ENCODE measurements at places on chromosomes 12 and 14. TPM values are rescaled to one million over a fixed set of nuclear protein-coding genes. Genes with fewer than 3 reads are reported as not detected.
A peak's percentile ranks its signal among the peaks of the same experiment; 100 is the strongest.

- DNase-seq = no peak
These were observed 51.0 kb downstream of the FGD4 start for GRCh38 chr12:32450363-32450762.

GRCh38 chr12:21500786-21501257 lies 613 bp downstream of the RECQL start:
- DNase-seq = no peak

DNA sequence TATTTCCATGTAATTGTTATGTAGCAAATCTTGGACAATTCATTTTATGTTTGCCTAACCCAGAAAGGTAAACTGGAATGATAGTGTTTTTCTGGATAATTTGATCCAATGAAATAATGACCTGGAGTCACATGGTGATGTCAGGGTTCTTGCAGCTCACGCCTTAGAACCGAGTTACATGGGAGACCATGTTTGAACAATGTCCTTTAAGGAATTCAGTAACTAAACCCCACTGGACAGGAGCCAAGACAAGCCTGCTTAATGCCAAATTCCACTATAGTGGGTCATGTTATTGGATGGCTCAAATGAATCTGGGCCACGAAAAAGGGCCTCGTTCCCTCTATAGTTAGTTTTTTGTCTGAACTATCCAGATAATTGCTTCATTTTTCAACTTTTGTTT lies 255.8 kb upstream of the HMGA2 start:
- DNase-seq = peak; percentile 19

GRCh38 chr14:53186532-53186931 lies 33.4 kb upstream of the DDHD1 start:
- no peak for DNase-seq

- no peak for DNase-seq
These were observed 101.0 kb downstream of the RTN1 start for GRCh38 chr14:59769586-59769985.

DNA sequence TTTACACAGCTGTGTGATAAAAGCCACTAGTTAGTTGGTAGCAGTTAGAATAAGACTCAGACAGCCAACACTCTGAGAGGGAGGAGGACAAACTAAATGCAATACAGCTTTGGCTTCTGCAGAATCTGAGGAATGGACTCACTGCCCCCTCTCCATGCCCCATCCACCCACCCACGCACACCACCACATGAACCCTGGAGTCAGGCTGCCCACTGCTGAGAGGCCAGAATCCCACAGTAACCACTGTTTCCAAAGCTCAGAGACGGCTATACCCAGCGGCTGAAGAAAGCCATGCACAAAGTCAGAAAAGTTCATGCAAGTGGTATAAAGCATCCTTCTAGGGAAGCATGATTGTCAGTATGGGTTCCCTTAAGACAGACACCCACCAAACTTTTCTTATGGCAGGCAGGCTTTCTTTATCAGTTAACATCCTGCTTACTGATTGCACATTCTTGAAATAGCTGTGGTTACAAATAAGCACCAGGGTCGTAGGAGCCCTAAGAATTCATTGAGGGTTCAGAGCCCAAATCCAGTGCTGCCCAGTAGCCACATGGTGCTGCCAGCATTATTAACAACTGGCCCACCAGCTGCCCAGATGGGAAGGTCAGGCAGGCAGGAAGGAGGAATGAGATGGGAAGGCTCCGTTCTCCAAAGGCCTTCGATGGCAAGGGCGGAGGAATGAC lies 61.5 kb downstream of the NT5DC3 start:
- no peak for DNase-seq

- DNase-seq = peak; percentile 17
These were observed 4.7 kb downstream of the ADCK1 start for GRCh38 chr14:77804592-77804991.

GRCh38 chr14:81303258-81303935 lies 82.6 kb upstream of the GTF2A1 start:
- no peak for DNase-seq

DNA sequence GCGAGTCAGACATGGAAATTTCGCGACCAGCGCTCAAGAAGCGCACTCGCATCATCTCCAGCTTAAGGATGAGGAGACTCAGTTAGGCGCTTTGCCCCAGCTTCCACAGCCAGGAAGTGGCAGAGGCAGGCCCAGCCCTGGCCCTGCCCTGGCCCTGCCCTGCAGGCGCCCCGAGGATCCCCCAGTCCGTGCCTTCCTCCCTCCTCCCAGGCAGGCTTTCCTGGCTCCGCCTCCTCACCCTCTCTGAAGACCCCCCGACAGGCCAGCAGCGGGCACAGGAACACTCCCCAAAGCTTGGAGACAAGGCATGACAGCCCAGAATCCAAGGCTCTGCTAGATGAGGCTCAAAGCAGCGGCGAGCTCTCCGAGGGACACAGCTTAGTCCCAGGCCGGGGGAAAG lies 25.1 kb downstream of the UBR7 start:
- DNase-seq = no peak

GRCh38 chr14:32472076-32472475 lies 143.0 kb downstream of the AKAP6 start:
- DNase-seq = no peak

GRCh38 chr12:237026-237815 lies 23.3 kb upstream of the SLC6A12 start:
- DNase-seq = no peak

Gene HOXC5
- total RNA-seq = 0.20 TPM

Gene CLMN
- 9.0 TPM for total RNA-seq

Gene SLC38A1
- total RNA-seq = 280 TPM

Gene ESPL1
- total RNA-seq = 12.3 TPM

Gene THAP2
- 9.7 TPM for total RNA-seq

Gene SMCO2
- total RNA-seq = not detected
